ENCODE measurements at places on chromosomes 6 and 20.

- DNase-seq: no peak
Observed at GRCh38 chr6:22353101-22353500, 56.3 kb upstream of the PRL start.

- DNase-seq: no peak
Observed at GRCh38 chr6:46901882-46902314, 19.8 kb downstream of the ADGRF5 start.

GRCh38 chr6:159988983-159989454, 20.1 kb downstream of the IGF2R start:
- no peak for DNase-seq

- no peak for DNase-seq
Observed at GRCh38 chr20:54290636-54291035, 82.7 kb downstream of the PFDN4 start.

DNA sequence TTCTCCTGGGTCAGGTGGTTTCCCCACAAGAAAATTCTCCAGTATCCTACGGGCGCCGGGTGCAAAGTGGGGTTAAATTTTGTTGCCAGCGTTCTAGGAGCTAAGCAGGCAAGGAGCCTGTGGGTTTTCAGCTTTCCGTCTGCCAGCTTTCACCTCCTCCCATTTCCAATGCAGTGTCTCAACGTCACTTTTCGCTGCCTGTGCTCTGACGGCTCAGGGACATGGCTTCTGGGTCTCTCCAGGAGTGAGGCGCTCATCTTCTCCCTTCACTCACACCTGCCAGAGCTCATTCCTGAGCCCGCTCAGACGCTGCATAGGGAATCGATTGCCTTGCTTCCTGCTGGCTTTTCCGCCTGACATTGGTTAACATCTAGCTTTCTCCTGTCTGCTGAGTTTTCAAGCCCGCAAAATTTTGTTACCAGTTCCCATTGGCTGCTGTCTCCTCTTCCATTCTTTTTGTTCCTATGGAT, 7.3 kb upstream of the NAA20 start:
- DNase-seq: peak; percentile 33

DNA sequence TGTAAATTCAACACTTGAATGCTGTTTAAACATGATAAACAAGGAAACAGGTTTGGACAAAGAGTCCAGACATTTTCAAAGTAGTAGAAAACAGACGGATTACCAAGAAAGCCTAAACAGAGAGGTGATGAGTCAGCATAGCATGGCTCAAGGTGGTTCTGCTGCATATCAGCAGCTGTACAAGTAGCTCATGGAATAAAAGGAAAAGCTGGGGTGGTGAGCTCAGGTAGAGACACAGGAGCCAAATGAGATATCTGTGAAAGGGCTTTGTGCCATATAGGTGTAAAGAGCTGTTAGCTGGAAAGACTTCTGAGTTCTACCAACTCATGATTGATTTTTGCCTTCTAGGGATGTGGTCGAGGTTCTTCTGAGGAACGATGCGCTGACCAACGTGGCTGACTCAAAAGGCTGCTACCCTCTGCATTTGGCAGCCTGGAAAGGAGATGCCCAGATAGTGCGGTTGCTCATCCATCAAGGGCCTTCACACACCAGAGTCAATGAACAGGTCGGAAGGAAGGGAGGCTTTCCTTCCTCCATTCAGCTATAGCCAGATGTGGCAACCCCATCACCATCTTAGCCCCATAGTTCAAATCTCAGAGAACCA, 80.7 kb downstream of the ANKS1A start:
- DNase-seq: no peak

DNA sequence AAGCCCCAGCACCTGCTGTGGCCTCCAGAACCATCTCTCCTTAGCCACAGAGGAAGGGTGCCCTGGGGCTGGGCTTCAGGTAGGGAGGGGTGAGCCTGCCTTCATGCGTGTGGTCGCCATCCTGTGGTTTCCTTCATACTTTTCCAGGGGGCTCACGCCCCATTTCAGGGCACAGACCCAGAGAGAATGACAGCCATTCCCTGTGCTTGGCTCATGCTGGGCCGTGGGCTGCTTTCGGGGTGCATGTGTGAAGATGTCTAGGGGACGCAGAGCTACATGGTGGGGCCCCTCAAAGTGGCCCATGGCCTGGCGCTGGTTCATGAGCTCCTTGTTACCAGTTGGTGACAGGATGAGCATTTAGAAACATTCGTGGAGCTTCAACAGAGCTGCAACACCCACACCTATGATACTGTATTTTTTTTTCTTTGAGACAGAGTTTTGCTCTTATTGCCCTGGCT, 190.3 kb upstream of the SLC24A3 start:
- no peak for DNase-seq

- DNase-seq: no peak
Observed at GRCh38 chr20:358891-359555, 12.1 kb downstream of the NRSN2 start.

DNA sequence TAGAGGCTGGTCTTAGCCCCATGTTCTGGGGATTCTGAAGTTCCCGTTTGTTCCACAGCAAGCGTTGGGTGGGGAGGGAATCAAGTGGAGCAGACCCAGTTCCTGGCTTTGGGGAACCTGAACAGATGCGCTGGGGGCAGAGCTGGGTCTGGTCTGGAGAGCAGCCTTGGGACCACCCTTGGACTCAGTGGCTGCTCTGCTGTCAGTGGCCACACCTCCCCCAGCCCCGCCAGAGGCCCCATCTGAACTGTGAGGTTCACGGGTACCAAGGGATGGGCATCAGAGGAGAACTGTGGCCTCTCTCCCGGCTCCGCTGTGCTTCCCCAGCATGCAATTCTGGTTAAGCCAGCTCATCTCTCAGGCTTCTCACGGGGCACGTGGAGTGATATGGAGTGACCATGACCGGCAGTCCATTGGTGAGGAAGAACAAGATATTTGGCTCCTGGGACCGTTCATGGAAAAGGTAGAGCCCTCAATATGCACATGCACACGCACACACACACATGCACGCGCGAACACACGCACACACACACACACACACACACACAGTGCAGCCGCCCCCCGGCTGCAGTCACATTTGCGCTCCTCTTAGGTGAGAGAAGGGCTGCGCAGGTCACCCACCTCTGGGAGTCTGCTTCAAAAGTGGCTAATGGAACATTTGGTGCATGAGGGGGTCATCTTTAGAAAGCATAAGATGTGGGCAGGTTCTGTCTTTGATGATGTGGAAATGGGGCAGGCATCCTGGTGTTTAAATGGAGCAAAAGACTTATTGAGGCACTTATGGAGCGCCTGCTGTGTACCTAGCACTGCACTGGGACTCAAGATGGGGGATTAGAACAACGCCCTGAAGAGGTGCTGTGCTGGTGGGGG, 6.0 kb downstream of the DLGAP4 start:
- no peak for DNase-seq

GRCh38 chr6:46113370-46113769, 16.4 kb upstream of the ENPP4 start:
- no peak for DNase-seq

DNA sequence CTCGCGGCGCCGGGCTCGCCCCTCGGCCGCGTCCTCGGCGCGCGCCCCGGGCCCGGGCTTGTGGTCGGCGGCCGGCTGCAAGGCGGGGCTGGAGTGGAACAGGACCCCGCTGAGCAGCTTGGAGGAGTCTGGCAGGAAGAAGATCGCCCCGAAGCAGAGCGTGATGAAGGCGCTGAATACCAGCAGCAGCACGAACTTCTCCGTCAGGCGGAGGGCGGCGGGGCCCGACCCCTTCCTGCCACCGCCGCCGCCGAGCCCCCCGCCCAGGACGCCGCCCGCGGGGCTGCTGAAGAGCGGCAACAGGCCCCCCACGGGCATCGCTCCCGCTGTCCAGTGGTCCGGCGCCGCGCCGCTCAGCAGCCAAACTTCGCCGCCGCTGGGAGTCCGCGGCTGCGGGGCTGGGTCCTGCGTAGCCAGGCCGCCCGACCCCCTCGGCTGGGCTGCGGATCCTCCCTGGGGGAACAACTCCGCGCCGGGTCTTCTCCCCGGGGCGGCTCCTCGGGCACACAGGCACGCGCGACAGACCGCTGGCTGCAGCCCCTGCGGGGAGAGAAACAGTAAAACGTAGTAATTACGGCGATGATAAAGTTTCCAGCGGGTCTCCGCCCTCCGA, 707 bp downstream of the MAN1A1 start:
- no peak for DNase-seq

GRCh38 chr6:41092421-41093140, 19.8 kb downstream of the NFYA start:
- peak; percentile 30 for DNase-seq

GRCh38 chr6:129645106-129645829, 64.7 kb downstream of the ARHGAP18 start:
- DNase-seq: no peak

DNA sequence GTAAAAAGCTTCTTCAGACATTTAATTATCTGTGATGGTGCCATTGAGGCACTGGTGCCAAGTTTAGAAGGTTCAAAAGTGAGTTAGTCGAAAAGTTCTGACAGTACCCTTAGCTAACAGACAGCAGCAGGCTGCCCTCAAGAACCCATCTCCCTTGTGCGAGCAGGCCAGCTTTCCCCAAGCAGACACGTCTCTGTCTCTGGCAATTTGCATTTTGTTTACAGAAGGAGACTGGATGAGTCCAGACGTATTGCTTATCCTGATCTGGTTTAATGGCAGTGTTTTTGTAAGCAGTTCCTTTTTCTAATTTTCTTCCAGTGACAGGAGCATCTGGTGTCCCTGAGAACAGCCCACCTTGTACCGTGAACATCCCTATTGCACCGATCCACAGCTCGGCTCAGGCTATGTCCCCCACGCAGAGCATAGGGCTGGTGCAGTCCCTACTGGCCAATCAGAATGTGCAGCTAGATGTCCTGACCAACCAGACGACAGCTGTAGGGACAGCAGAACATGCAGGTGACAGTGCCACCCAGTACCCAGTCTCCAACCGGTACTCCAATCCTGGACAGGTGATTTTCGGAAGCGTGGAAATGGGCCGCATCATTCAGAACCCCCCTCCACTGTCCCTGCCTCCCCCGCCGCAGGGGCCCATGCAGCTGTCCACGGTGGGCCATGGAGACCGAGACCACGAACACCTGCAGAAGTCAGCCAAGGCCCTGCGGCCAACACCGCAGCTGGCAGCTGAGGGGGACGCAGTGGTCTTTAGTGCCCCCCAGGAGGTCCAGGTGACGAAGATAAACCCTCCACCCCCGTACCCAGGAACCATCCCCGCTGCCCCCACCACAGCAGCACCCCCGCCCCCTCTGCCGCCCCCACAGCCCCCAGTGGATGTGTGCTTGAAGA, 58.3 kb upstream of the TMEM181 start:
- no peak for DNase-seq

GRCh38 chr6:120648713-120649112, 685.6 kb downstream of the TBC1D32 start:
- DNase-seq: no peak

DNA sequence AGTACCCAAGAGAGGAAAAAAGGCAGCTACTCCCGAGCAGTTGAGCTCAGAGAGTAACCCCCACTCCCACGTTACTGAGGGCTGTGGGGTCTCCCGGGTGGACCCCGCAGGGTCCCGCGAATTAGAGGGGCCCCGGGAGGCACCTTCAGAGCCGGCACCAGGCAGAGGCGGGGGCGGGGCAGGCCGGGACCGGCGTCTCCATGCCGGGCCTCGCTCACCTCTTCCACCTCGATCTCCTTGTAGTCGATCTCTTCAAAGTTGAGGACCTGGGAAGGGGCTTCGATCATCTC, 381 bp downstream of the MAP3K7 start:
- no peak for DNase-seq

DNA sequence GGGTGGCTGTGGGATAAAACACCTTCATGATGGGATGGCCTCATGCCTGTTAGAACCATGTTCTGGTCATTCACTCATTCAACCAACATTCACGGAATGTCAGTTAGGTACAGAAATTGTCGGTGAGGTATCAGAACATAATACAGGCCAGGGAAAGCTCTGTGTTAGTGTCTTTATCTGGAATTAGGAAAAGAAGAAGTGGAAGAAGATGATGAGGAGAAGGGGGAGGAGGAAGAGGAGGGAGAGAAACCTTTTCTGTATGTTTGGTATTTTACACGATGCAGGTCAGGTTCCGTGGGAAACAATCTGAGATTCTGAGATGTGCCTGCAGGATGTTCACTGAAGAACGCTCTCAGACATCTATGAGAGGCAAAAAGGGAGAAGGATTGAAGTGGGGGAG, 5.6 kb downstream of the ADTRP start:
- DNase-seq: no peak

DNA sequence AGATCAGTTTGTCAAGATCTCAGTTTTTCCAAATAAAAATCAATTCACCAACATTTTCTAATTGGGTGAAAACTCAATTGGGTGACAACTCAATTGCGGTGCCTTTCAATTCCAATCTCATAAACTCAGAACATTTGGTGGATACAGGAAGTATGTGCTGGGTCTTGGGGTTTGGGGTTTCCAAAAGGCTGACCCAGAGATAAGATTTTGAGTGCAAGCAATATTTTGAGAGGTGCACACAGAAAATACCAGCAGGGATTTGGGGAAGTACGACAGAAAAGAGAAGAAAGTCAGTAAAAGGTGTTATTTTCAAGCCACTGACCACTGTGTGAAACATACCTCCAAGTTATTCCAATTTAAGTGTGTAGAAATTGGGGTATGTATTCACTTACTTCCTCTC, 258.0 kb downstream of the PHACTR1 start:
- no peak for DNase-seq

- DNase-seq: no peak
Observed at GRCh38 chr6:111423960-111424846, 58.8 kb downstream of the REV3L start.

GRCh38 chr6:55260181-55260580, 67.1 kb upstream of the GFRAL start:
- no peak for DNase-seq
